ENCODE measurements at places on chromosomes 6 and 20.

GRCh38 chr6:154791556-154792317 is 58.5 kb downstream of the SCAF8 start:
- DNase-seq, result no peak

GRCh38 chr6:169099411-169100202 is 154.0 kb downstream of the THBS2 start:
- peak; percentile 58 for DNase-seq

DNA sequence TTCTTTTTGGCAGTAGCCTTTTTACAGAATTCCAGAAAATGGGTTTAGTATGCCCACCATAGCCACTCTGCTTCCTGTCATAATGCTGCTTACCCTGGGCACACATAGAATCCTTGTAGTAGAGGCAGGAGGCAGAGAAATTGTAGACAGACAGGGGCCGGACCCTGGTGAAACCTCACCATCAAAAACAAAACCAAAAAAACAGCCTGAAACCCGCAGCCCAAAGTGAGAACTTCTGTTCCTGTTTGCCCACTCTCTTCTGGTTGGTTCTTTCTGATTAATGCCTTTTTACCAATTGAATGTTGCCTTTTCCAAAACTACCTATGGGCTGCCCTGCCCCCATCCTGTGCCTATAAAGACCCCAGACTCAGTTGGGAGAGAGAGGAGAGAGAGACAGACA is 188.2 kb downstream of the CDKAL1 start:
- DNase-seq, result no peak

DNA sequence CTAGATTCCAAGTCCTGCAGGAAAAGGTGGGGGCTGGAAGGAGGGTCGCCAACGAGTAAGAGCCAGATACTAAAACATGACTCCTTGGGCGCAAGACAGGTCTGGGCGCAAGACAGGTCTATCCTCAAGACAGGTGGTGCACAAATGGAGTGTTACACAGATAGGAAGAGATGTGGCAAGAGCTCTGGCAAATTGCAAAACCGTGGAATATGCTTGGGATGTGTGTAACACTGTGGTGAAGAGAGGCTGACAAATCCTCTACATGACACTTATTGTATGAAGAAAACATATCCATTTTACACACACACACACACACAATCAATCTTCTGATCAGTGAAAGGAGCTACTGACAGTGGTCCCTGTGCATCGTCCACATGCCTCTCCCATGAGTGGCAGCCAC is 77.6 kb downstream of the TBC1D7 start:
- no peak for DNase-seq

GRCh38 chr20:10832141-10832540 is 158.3 kb upstream of the JAG1 start:
- no peak for DNase-seq

DNA sequence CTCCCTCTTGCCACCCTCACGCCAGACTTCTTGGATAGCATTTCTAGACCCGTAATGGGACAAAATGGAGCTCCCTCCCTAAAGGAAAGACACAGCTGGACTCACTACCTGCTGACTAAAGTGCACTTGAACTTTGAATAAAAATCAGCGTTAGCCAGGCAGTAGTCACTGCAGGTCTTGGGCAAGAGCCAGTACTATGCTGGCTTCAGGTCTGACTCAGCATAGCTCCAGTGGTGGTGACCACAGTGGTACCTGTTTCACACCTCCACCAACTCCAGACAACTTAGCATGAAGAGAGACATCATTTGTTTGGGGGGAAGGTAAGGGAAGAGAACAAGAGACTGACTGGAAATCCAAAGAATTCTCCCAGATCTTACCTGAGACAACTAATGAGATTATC is 906.8 kb downstream of the GRIK2 start:
- DNase-seq, result no peak

DNA sequence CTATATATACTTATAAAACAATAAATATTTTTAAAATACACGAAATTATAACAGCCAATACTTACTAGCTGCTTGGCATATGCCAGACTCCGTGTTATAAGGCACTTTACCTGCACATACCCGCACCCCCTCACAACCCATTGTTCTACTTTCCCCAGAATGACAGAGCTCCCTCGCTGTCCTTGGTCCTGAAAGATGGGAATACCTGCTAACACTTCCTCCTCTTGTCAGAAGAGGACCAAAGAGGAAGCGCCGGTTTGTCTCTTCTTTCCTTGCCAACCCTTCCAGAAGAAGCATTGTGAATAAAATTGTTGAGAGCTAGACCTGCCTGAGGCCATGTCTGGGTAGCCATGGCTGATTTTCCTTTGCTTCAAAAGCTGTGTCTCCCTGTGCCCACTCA is 149.3 kb downstream of the PTPRT start:
- peak; percentile 2 for DNase-seq

DNA sequence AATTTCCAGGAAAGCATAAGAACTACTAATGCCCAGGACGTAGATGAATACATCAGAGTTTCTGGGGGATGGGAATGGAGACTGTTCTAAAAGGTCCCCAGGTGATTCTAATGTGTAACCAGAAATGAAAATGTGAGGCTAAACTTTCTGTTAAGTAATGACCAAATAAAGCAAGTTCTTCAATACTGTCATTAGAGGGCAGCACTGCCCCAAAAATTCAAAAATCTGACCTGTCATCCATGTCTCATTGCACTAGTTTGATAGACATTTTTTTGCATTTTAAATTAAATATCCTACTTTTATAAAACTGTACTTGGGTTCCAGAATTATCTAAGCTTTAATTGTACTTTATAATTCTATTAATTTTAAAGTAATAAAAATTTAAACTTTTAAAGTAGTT is 94.9 kb downstream of the RFX6 start:
- DNase-seq, result peak; percentile 46

GRCh38 chr6:165308926-165309731 is at the start of gene C6orf118:
Gene C6orf118, minus strand, starts transcription at chr6:165309605. Its CDS starts 19 bp downstream, at chr6:165309586.
- peak; percentile 66 for DNase-seq

DNA sequence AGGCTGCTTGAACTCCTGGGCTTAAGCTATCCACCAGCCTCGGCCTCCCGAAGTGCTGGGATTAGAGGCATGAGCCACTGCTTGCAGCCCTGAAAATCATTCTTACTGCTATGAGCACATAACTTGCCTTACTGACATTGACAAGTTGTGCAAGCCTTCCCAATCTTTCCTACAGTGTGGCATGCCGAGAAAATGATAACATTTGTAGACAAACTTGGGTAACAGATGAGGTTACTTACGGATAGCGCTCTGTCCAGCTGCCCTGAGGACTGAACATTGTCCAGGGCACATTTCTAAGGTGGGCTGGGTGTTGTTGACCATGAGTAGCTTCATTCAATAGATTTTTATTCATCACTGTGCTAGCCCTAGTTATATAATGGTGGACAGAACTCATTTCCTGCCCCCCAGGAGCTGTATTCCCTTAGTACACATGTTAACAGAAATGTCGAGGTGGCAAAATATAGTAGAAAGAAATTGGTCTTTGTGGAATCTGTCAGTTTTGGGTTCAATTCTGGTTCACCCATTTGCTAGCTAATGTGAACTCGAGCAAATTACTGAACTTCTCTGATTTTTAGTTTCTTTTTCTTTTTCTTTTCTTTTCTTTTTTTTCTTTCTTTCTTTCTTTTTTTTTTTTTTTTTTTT is 118.4 kb upstream of the AKIRIN2 start:
- no peak for DNase-seq

GRCh38 chr6:107654764-107655163 is 164.8 kb downstream of the SOBP start:
- DNase-seq, result no peak

- no peak for DNase-seq
Observed at GRCh38 chr20:34373445-34373844, 10.4 kb downstream of the ITCH start.

DNA sequence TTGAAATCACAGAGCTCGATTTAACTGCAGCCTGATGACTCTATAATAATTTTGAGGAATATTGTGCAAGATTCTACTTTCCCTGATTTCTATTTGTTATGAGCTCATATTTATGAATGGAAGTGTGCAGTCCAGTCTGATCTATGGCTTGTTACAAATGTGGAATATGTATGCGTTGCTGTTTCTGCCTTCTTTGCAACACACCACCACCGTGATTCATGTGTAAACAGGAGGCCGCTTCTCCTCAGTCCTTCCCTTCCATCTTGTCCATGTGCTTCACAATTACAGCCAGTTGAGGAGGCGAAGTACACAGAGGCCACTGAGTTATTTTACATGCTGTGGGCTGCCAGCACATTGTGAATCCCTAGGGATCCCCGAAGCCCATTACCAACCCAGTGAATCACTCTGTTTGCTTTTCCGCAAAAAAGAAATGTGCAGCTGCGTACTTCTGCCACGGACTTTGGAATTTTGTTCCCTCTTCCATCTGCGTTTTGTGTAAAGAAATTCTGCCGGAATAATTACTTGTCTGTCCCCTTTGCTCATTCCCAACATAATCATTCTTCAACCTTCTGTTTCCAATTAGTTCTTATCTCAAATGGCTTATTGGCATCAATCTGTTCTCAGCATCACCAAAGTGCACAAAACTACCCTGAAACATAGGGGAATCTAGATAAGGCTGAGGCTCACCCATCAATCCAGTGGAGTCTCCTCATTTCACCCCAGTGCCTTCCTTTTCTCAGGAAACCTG is 551.6 kb upstream of the CITED2 start:
- DNase-seq, result no peak

DNA sequence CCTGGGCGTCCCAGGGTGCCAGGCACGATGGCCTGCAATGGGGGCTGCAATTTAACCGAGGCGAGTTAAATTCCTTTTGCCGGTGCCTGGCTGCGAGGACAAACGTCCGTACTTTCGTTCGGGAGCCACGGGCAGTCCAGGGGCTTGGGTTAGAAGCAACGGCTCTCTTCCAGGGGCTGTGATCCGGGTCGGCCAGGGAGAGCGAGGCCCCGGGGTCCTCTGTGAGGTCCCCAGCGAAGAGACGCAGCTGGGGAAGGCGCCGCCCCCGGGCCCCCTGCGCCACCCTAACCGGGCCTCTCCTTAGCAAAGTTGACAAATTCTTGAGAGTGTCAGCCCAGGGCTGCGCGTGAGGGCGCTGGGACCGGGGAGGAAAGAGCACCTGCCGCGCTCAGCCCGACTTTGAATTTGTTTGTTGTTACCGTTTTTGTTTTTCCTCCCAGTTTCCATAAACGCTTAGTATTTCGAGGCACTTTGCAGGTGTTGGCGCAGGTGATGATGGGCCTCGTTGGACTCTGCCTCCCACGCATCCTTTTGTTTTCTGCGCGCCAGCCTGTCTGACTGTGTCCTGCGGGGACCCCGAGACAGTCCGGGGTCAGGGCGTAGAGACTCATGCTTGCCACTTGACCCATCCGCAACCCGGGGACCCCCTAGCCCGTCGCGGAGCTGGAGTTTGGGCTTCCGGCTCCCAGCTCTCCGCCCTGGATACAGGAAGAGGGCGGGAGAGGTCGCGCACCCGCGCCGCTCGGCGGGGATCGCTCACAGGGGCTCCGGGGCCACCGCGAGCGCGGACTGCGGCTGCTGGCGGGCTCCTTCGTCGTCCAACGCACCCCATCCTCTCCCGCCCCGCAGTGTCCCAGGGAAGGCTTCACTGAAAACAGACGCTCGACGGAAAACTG is 5.8 kb downstream of the OLIG3 start:
- no peak for DNase-seq

GRCh38 chr6:158266131-158266530 is 46.1 kb upstream of the TULP4 start:
- peak; percentile 18 for DNase-seq

DNA sequence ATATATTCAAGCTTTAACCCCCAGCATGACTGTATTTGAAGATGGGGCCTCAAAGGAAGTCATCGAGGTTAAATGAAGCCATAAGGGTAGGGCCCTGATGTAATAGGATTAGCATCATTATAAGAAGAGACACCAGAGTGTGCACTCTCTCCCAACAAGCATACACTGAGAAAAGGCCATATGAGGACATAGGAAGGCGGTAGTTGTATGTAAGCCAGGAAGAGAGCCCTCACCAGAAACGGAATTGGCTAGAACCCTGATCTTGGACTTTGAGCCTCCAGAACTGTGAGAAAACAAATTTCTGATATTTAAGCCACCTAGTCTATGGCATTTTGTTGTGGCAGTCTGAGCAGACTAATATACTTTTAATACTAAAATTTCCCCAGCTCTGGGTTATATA is 150.1 kb upstream of the STXBP5 start:
- DNase-seq, result no peak

- no peak for DNase-seq
Observed at GRCh38 chr20:21826976-21827375, 121.5 kb downstream of the PAX1 start.

GRCh38 chr6:110422444-110422822 is 7.1 kb upstream of the DDO start:
- no peak for DNase-seq

- DNase-seq, result peak; percentile 77
Observed at GRCh38 chr6:33313709-33314514, at the start of gene TAPBP. Gene TAPBP, minus strand, starts transcription at chr6:33314078. Its CDS starts 37 bp downstream, at chr6:33314041.

DNA sequence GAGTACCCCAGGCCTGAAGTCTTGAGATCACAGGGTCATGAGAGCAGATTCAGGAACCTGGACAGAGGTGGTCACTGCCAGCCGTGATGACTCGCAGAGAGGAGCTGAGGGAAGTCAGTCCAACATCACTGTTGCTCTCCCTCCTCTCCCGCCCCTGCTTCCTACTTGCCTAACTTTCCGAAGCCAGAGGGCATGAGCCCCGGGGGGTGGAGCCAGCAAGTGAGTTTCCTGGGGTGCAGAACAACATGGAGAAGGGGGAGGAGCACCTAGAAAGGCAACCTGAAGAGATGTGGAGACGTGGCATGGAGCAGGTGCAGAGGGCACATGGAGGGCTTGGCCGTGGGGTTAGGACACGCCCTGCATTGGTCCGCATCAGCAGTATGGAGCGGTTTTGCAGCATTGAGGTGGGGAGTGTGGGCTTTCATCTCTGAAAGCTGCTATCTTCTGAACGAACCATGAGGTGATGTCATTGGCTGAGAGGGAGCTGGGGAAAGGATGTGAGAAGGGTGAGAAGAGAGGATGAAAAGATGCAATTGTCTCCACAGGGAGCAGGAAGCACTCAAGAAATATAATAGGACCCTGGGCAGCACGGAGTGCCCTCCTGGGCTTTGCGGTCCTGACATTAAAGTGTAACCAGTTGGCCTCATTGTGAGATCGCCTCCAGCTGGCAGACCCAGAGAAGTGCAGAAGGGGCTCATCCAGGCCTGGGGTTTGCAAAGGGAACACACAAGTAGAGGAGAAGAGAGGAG is 25.0 kb downstream of the GDAP1L1 start:
- no peak for DNase-seq

GRCh38 chr20:56579301-56579710 is 46.3 kb downstream of the FAM209B start:
- no peak for DNase-seq

GRCh38 chr20:53750827-53751619 is 157.4 kb upstream of the ZNF217 start:
- DNase-seq, result peak; percentile 99

- no peak for DNase-seq
Observed at GRCh38 chr20:58546416-58546711, 31.2 kb upstream of the APCDD1L start.

- DNase-seq, result peak; percentile 71
Observed at GRCh38 chr20:17969278-17969883, 563 bp downstream of the MGME1 start.

Measured in RPMI7951 (cell line).